Lung (tissue), 17 donors: ENCODE measurements at places on chromosomes 13 and 19. TPM values are rescaled to one million over a fixed set of nuclear protein-coding genes. Genes with fewer than 3 reads are reported as not detected.

Gene NFIX
- 50.5 TPM for polyA plus RNA-seq

Gene SERP2
- polyA plus RNA-seq, result 5.2 TPM

Gene NANOS3
- polyA plus RNA-seq, result 0.81 TPM

Gene LGALS7B
- polyA plus RNA-seq, result 16.3 TPM

Gene CYSLTR2
- 0.51 TPM for polyA plus RNA-seq

Gene ZNF20
- polyA plus RNA-seq, result 2.2 TPM

Gene ZSWIM9
- 4.2 TPM for polyA plus RNA-seq

Gene GSX1
- not detected for polyA plus RNA-seq

Gene MEF2B
- polyA plus RNA-seq, result 0.44 TPM

Gene GIPC3
- 1.6 TPM for polyA plus RNA-seq

Gene ZNF544
- 9.6 TPM for polyA plus RNA-seq

Gene NLRP7
- polyA plus RNA-seq, result 0.06 TPM
